ENCODE measurements at places on chromosomes 3 and 15.

GRCh38 chr3:15284121-15284889 lies 48.1 kb downstream of the SH3BP5 start:
- DNase-seq: no peak

DNA sequence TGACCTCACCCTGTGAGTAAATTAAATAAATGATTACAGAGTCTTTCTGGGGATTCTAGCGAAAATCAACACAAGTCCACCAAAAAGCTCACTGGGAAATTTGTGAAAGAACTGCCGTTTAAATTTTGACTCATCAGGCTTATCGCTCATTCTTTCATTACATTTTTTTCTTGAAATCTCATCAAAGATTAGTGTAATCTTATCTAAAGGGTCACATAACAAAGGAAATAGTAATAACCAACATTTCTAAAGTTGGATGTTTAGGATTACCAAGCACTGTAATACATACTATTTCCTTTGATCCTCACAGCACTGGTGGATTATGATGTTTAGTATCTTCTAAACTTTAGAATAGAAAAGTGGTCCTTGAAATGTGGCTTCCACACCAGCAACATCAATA lies 111.1 kb upstream of the CBLB start:
- no peak for DNase-seq

DNA sequence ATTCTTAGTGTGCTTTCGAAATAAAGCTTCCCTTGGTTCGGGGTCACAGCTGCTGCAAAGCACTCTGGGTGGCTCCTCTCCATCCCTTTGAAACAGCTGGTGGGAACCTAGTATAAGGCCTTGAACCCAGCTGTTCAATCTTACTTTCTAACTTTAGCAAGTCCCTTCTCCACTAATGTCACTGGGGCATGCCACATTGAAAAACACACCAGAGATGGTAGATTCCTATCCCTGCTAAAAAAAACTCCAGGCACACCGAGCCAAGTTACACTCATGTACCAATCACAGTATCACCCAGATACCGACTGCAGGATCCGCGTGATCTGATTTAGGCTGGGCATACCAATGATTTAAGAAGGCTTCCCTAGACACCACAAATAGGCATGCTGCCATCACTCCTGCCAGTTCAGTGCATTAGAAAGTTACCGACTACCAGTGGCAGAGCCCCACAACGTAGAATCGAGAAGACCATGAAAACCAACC lies 65.0 kb downstream of the WWTR1 start:
- DNase-seq: no peak

GRCh38 chr3:130457671-130458070 lies 59.3 kb upstream of the COL6A6 start:
- no peak for DNase-seq

GRCh38 chr3:71462586-71462985 lies 120.9 kb downstream of the FOXP1 start:
- DNase-seq: no peak
